Umbilical cord (tissue), 2 donors: ENCODE measurements at places on chromosomes 2 and 18.

DNA sequence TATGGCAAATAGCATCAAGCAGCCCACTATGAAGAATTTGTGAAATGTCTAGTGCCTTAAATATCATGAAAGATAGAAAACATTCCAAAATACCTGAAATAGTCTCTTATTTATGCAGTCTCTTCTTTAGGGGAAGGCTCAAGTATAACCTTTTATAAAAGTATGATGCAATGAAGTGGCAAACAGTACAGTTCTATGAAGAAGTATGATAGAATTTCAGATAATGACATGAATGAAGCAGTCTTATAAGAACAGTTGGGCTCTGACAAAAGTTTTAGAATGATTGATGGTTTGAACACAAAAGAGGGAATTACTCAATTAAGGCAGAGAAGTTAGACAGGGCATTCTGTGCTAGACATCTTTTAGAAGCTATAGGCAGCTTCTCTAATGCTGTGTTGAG, 1791.8 kb upstream of the PIK3C3 start:
- no peak for DNase-seq

GRCh38 chr18:79558933-79559416, 120.6 kb upstream of the CTDP1 start:
- DNase-seq: no peak

- DNase-seq: no peak
These were observed 263.2 kb upstream of the RASGRP3 start for GRCh38 chr2:33213244-33213643.

DNA sequence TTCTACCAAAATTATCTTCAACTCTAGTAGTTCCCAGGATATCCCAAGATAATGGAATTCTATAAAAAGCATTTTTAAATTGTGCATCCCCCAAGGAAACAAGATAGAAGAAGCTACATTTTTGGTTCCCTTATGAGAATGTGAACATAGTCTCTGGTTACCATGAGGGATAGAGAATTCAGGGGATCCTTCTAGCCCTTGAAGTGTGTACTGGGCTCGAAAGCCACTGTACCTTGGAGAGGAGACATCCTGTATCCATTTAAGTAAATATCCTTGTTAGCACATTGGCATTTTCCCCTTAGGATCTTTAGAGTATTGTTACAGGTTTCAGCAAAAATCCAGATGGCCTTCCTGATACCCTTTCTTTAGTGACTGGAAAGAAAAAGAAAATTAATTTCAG, 228.5 kb downstream of the RTP5 start:
- no peak for DNase-seq

- no peak for DNase-seq
These were observed 36.4 kb downstream of the CTIF start for GRCh38 chr18:48575301-48575657.

DNA sequence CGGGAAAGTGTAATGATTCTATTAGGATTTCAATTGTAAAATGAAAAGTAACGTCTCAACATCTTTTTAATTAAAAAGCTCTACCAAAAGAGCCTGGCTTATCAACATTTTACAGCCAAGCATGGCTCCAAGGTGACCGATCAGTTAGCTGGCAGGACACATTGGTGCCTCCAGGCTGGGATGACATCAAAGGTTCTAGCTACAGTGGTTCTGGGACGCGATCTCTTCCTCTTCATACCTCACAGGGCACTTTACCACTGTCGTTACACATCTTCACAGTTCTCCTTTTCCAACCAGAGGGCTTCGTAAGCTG, 693 bp downstream of the ORC2 start:
- no peak for DNase-seq

GRCh38 chr2:89819809-89820208, 1128.3 kb downstream of the RPIA start:
- no peak for DNase-seq

DNA sequence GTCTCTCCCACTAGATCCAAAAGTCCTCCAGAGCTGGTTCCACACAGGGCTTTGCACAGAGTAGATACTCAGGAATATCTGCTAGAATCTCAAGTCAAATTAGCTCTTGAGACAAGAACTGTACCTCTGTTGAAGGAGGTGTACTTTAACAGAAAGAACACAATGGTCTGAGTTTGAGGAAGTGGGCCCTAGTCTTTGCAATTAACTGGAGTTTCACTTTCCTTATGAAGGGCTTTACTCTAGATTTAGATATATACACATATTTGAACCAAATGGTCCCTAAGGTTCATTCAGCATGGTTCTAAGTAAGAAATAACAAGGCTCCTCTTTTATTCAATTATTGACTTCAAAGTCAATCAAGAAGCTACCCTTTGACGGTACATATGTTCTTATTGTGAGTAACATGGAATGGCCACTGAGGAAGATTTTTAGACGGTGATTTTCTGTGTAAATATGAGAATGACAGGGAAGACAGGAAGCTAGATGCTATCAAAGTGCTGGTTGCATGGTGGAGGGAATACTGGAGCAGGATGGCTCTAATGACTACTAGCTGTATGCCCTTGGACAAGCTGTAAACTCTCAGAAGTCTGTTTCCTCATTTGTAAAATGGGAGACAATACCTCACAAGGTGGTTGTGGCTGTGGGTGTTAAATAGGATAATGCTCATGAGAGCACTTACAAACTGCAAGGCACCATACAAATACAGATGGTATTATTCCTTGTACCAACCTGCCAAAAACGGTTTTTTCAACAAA, 73.5 kb upstream of the SERTAD2 start:
- no peak for DNase-seq

- DNase-seq: peak; percentile 7
These were observed 918 bp downstream of the EIF5B start for GRCh38 chr2:99338029-99338585.

DNA sequence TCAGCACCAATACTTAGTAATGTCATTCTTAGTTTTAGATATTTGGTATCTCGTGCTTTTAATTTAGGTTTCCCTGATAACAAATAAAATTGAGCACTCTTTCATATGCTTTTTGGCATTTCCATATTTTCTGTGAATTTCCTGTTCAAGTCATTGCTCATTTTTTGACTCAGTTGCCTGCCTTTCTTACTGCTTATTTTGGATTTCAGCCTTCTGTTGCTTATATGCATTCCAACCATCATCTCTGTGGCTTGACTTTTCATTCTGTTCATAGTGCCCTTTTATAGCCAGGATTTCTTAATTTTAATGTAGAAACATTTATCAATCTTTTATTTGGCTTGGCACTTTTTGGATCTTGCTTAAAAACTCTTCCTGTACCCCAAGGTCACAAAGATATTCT, 14.5 kb upstream of the KIF3C start:
- no peak for DNase-seq

DNA sequence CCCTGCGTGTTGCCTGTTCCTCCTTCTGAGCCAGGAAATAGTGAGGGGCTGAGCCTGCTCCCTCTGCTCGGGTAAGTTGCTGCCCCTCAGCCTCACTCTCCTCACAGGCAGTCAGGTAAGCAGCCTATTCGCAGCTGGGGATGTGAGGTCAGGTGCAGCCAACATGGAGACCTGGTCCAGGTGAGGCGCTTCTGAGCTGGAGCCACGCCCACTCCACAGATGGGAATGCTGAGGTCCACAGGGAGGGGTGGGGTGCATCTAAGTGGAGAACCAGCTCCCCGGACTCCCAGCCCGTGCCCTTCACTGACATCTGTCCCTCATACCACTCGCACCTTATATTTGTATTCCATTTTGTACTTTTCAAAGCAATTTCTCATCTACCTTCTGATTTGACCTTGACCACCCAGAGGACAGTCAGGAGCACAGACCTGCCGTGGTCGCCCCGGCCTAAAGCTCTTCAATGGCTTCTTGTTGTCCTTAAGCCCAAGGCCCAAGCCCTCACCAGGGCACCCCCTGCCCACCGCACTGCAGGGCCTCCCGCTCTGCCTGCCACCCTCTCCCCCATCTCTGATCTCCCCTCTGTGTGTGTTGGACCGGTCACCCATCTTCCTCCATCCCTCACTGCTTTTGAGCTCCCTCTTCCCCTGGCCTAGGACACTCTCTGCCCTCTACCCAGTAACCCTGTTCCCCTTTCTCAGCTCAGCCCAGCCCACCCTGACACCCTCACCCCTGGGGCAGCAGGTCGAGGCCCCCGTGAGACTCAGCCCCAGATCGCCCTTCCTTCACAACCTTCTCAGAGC, 49.2 kb upstream of the TAF1B start:
- no peak for DNase-seq

GRCh38 chr2:215654148-215654819, 218.4 kb upstream of the FN1 start:
- peak; percentile 80 for DNase-seq
